ENCODE measurements at places on chromosomes 11 and 22.

DNA sequence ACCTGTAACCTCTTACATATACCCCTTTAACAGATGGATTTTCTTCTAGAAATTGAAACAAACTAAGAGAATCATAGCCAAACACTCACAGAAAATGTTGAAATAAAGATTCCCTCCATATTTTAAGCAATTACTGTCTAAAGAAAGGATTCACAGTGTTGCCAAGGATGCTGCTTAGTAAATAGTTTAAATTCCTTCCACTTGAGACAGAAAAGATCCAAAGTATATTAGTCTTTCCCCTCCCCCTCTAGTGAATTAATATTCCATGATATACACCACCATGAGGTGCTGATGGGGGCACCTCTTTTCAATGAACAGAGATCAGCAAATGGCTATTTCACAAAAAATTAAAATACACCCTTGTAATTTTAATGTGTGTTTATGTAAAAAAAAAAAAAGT lies 186.8 kb downstream of the SOX6 start:
- DNase-seq = no peak

DNA sequence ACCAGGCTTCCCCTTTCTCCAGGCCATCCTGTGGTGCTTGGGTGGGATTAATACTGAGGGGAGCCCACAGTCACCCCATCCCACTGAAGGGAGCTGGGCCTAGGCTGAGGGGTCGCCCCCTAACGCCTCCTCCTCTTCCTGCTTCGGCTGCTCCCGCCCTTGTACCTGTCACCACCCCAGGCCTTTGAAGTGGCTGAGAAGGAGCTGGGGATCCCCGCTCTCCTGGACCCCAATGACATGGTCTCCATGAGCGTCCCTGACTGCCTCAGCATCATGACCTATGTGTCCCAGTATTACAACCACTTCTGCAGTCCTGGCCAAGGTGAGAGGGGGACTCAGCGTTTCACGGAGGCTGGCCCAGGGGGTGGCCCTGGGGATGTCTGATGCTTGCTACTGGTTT lies 6.1 kb downstream of the MICALL1 start:
- no peak for DNase-seq

DNA sequence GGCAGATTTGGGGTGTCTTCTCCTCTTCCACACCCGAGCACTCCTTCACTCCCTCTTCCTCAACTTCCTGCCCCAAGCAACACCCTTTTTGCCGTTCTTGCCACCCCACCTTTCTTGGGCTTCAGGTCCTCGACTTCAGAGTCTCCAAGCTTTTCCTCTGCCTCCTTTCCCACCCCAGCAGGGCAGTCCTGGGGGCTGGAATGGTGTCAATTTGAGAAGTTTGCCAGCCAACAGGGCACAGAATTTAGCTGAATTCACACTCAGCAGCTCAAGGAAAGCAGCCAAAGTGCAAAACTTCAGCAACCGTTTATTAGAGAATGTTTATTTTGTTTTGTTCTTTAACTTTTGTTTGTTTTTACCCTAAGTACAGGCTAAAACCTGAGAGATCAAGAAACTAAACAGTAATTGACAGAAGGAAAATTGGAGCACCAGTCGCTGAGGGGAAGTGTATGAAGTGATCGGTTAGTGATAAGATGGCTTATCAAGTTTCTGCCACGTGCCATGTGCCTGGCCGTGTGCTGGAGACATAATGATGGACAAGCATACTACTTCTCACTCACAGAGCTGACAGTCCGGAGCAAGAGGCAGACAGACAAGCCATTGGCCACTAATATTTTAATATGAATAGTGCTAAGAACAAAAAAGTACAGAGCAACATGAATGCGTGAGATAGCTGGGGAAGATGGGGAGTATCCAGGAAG lies 44.4 kb downstream of the AHNAK start:
- no peak for DNase-seq

- no peak for DNase-seq
Measured at GRCh38 chr11:75530577-75530976, 4.8 kb upstream of the GDPD5 start.

DNA sequence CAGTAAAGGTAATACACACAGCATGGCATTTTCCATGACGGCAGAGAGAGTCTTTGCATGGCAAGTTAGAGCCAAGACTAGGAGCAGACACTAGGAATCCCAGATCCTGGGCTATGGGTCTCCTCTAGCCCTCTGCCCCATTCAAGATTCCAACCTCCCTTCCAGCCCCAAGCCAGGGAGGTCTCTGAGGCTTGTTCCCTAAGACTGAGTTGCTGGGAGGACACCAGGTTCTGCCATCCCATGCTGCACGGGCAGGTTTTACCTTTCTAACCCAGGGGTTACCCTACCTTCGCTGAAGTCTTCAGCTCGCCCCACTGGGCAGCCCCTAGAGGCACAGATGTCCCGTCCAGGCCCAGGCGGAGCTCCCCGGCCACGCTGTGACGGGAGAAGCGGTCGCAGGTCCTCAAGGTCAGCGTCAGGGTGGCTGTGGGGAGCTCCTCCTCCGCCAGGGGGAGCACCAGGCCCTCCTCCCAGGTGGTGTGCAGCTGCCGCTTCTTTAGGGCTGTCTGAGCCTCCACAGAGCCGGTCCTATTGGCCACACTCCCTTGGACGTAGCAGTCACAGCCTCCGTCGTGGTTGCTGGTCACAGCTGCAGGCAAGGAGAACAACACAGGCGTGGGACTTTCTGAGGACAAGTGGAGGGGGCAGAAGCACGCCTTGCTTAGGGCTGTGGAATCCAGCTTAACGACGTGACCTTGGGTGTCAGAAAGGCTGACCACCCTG lies 33.8 kb downstream of the SYT13 start:
- no peak for DNase-seq

GRCh38 chr11:67163006-67163405 lies 43.9 kb downstream of the KDM2A start:
- no peak for DNase-seq
